ENCODE measurements at places on chromosomes 6 and 20.

GRCh38 chr6:158086054-158086503 lies 82.0 kb downstream of the SERAC1 start:
- no peak for DNase-seq

DNA sequence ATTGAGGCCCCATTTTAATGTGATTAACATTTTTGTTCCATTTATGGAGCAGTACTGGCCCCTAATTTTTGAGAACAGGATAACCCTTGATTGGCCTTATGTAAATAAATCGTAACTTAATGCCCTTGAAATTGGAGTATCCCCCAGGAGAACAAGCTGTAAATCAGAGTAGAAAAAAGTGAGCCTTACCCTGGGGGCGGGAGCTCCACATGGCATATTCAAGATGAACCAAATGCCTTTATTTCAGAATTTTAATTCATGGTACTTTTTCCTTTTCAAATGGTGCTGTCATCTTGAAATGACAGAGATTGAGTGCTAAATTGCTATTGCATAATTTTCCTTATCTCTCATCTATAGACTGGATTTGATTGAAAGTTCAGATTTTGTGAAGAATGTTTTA lies 809.5 kb upstream of the FLRT3 start:
- no peak for DNase-seq

GRCh38 chr6:2743280-2744208 lies 7.2 kb downstream of the MYLK4 start:
- no peak for DNase-seq

DNA sequence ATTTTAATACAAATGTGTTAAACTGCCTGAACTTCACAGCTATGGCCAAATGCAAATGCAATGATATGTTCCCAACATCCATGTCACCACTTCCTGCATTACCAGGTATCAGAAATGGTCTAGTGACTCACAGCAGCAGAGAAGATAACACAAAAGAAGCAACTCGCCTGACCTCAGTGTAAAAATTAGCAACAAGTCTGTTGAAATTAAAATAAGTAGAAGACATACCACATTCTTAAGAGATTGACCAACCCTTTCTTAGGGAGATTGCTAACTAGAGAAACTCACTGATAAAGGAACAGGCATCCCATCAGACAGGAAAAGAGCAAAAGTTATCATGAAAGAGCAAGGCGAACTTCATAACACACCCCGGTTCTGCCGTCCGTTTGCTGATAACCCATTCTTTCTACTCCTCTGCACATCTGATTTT lies 45.1 kb downstream of the RNASET2 start:
- no peak for DNase-seq

DNA sequence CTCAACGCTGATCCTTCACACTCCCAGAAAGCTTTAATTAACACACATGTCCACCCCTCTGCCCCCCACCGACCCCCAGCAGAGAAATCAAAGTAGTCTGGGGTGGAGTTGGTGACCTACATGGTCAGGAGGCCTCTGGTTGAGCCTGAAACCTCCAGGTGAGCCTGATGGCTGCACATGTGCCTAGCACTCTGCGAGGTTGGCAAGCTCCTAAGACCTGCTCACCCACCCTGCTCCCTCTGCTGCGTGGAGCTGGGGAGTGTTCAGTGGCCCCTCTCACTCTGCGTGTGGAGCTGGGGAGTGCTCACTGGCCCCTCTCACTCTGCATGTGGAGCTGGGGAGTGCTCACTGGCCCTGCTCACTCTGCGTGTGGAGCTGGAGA lies 7.9 kb upstream of the YTHDF1 start:
- no peak for DNase-seq

Data from AML-193 (cell line).